ENCODE measurements at places on chromosomes 3 and 15. TPM values are rescaled to one million over a fixed set of nuclear protein-coding genes. Genes with fewer than 3 reads are reported as not detected.

C3orf52 gene
- total RNA-seq, result 14.7 TPM

THPO gene
- total RNA-seq, result 0.06 TPM

AMIGO3 gene
- total RNA-seq, result 0.41 TPM

CSPG5 gene
- total RNA-seq, result 1.4 TPM

GOLGA8T gene
- total RNA-seq, result 1.7 TPM

UQCRC1 gene
- total RNA-seq, result 181 TPM

ZBED2 gene
- total RNA-seq, result 0.33 TPM

AQR gene
- 32.6 TPM for total RNA-seq

C3orf85 gene
- total RNA-seq, result not detected

PDCD7 gene
- 26.2 TPM for total RNA-seq

ECE2 gene
- total RNA-seq, result not detected

PRR20G gene
- 0.19 TPM for total RNA-seq

FANCD2OS gene
- not detected for total RNA-seq

ATP13A5 gene
- total RNA-seq, result not detected

SCN5A gene
- 0.33 TPM for total RNA-seq

SNTN gene
- total RNA-seq, result not detected

MAGI1 gene
- total RNA-seq, result 3.7 TPM

ANKRD34C gene
- total RNA-seq, result not detected

RAP2B gene
- 8.1 TPM for total RNA-seq

CSPG4 gene
- 0.06 TPM for total RNA-seq

EPB42 gene
- total RNA-seq, result not detected

GOLGA8J gene
- total RNA-seq, result 0.06 TPM

U2SURP gene
- 84.6 TPM for total RNA-seq

PRICKLE2 gene
- 1.9 TPM for total RNA-seq

ARID3B gene
- 3.9 TPM for total RNA-seq

CASR gene
- not detected for total RNA-seq

COMMD2 gene
- 35.5 TPM for total RNA-seq

XYLB gene
- total RNA-seq, result 4.3 TPM

POLQ gene
- 6.3 TPM for total RNA-seq

MYH15 gene
- 0.18 TPM for total RNA-seq

CMTM7 gene
- total RNA-seq, result 41.7 TPM

SERPINI2 gene
- not detected for total RNA-seq

CPNE4 gene
- total RNA-seq, result 4.0 TPM

DUSP7 gene
- total RNA-seq, result 14.8 TPM

RARB gene
- 10.4 TPM for total RNA-seq

SERINC4 gene
- total RNA-seq, result 0.08 TPM

PLSCR5 gene
- not detected for total RNA-seq

VWA5B2 gene
- 0.40 TPM for total RNA-seq

SAMMSON gene
- not detected for total RNA-seq

OIP5 gene
- 15.0 TPM for total RNA-seq

PPM1L gene
- total RNA-seq, result 0.50 TPM

GP9 gene
- not detected for total RNA-seq

CHRM5 gene
- 0.02 TPM for total RNA-seq

NEDD4 gene
- total RNA-seq, result 57.2 TPM

VILL gene
- 0.17 TPM for total RNA-seq

CILP gene
- 0.09 TPM for total RNA-seq

LDHAL6B gene
- not detected for total RNA-seq

EPHB1 gene
- total RNA-seq, result not detected

RAB6B gene
- 2.4 TPM for total RNA-seq

GNB4 gene
- 11.5 TPM for total RNA-seq

GPR171 gene
- not detected for total RNA-seq

THSD4 gene
- total RNA-seq, result 23.0 TPM

GOLGA8S gene
- 0.18 TPM for total RNA-seq

C3orf49 gene
- total RNA-seq, result not detected

PAK6 gene
- 0.15 TPM for total RNA-seq

CKMT1A gene
- total RNA-seq, result 2.6 TPM
